RWPE2 (cell line): ENCODE measurements at places on chromosomes 11 and 22.

DNA sequence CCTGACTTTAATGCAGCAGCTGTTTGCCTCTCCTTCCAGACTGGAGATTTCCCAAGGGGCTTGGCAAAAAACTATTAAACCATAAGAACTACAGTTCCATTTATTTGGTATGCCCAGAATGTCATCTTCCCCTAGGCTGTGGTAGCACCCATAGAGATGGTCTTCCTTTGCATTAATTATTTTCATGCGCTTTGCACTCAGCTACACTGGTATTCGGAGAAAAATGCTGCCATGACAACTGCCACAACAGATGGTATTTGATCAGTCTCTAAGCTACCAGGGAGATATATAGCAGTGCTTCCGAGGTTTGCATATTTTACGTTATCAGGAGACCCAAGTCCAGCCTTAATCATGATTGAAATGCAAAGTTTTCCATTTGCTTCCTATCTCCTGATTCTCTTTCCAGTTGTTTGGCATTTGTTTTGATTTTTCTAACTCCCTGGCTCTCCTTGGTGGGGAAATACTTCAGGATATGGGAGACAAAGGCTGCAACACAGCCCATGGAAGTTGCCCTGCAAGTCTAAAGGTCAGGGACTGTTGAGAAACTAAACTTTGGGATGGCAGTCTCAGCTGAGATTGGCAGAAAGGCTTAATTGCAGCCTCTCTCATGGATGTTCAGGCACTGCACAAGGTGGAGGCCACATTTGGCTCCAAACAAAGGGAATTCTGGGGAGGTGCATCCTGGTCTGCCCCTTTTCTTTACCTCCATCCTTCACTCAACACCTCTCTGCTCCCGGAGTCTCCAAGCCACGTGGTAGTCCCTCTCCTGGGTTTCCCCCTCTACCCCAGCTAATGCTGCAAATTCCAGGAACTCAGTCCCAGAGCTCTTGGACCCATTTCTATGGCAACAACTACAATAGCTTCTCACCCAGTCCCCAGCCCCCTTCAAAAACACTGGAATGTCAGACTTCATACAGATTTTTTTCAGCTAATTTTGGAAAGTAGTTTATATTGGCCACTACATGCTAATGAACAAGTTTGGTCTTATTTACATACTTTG lies 151.8 kb downstream of the NAV2 start:
- DNase-seq: no peak

DNA sequence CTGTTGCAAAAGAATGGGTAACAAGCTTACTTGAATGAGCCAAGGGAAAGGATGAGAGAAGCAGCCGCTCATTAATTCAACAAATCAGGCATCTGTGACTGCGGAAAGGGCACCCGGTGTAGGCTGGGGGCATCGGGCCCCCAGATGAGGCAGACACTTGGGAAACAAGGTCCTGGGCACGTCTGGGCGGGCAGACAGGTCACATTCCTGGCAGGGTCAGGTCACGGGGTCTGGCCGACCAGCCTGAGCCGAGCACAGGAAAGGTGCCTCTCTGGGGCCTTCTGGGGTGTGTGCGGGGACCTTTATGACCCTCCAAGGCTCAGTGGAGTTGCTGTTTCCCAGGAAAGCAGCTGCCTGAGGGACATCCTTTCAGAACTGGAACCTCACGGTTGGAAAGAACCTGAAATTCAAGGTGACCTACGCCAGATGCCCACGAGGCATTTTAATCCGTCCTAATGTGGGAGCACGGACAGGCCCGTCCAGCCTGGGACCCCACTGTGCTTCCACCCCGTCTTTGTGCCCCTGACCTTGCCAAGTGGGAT lies 57.1 kb downstream of the ST14 start:
- DNase-seq: peak; percentile 33

DNA sequence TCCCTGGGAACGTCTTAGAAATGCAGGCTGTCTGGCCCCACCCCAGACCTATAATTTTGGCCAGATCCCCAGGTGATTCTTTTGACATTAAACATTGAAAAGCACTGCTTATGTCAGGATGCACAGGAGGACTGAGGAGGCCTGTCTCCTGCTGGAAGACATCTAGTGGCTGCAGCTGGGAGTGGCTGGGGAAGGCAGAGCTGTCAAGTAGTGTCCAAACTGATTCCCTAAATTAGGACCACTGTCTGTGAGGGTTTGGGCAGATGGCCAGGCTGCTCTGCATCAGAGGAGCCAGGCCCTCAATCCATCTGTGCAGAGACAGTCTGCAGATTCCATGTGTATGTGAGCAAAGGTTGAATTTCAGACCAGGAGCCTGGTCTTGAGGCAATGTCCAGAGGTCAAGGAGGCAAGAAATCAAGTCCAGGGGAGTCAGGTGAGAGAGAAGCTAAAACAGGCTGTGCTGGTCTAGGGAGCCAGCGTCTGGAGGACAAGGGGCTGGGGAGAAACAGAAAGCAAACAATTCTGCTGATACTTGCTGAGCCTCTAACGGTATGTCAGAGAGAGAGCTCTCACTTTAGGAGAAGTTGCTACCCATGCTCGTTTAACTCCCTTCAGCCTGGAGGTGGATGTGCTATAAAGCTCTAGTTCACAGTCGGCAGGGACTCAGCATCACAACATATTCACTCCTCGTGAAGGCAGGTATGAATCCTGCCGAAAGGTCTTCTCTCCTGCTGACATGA lies 15.3 kb upstream of the SYTL2 start:
- no peak for DNase-seq

GRCh38 chr22:44931077-44931540 lies 78.7 kb downstream of the PHF21B start:
- DNase-seq: no peak

- DNase-seq: no peak
Measured at GRCh38 chr11:62233730-62234129, 8.3 kb upstream of the SCGB1D2 start.

GRCh38 chr11:130068546-130068985 lies 1.1 kb upstream of the APLP2 start:
- no peak for DNase-seq

DNA sequence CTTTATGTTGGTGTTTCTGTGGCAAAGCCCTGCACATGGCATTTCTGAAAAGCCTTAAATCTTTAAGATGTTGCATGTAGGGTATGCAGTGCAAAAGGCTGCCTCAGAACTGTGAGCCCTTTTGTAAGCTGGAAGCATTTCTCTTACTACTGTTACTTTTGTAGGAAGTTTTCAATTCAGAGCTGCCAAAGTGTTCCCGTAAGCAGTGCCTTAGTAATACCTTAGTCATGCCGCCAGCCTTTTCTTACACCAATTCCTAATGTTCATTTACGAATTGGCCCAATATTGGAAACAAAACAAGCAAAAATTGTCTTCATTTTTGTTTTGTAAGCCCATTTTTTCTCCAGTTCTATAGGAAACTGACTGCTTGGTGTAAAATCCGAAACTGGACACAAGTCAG lies 67.4 kb upstream of the RASSF10 start:
- DNase-seq: no peak

DNA sequence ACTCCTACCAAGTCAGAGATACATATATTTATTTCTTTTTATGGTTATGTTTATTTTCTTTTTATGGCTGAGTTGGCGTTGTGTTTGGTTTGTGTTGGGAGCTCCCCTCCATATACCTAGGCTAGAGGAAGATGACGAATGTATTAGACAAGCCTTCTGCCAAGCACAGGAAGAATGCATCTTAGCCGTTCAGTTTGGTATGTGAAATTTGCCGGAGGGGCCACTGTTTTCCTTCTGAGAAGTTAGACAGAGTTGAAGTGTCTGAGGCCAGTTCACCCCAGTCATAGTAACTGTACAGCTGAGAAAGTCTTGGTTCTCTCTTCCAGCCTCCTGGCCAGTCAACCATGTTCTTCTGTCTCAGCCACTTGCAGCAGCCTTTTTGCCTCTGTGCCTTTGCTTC lies 29.8 kb downstream of the TEAD1 start:
- DNase-seq: no peak

GRCh38 chr11:12854829-12855228 lies 154.3 kb upstream of the RASSF10 start:
- no peak for DNase-seq

DNA sequence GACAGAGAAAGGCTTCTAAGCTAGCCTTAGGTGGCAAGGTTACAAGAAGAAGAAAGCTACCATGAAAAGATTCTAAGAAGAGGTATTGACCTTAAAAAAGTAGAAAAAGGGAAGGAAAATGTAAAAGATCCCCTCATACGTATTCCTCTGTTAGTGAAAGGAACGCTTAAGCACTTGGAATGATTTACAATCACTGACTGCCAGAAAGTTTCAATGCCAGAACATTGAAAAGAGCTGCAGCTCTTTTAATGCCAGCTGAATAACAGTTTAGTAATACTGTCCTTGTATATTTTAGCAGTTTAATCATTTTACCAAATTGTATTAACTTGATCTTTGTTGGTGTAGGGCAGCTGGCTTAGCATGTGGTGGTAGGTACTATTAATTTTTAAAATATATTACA lies 650.7 kb downstream of the FAM181B start:
- no peak for DNase-seq

DNA sequence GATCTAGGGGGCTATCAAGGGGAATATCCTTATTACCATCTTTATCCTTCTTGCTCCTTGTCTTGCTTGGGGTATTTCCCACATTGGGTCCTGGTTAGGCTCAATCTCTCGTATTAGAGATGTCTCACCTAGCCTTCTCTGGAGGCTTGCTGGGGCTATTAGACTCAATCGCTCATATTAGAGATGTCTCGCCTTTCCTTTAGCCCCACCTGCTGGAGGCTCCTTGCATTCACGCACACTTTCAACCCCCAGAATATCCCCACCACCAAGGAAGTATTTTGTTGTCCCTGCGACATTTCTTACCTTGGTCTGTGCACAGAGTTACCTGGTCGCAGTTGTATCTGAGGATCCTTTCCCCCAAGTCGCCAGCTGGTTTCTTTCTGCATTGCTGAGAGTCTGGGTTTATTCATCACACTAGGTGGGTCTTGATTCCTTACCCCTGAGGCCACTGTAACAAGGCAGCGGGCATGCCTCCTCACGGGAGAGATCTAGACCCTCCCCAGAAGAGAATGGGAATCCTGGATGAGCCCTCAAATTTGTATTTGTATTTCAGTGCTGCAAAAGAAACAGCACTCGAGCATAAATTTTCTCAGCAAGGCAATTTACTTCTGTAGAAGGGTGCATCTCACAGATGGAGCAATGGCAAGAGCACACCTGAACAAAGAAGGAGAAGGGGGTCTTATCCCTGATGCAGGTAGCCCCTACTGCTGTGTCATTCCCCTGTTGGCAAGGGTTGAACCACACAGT lies 15.9 kb upstream of the HYLS1 start:
- DNase-seq: no peak

GRCh38 chr11:65310736-65311135 lies 3.9 kb upstream of the CDC42EP2 start:
- DNase-seq: no peak

- DNase-seq: peak; percentile 61
Measured at GRCh38 chr11:65418431-65418680, 4.2 kb upstream of the NEAT1 start.
